Activated CD4-positive, alpha-beta T cell treated with anti-CD3 and anti-CD28 coated beads, Interleukin-2, amount 10 ng/mL, durations not matched to agents 7 days and 5 days (primary cell): ENCODE measurements at places on chromosomes 13 and 19.

DNA sequence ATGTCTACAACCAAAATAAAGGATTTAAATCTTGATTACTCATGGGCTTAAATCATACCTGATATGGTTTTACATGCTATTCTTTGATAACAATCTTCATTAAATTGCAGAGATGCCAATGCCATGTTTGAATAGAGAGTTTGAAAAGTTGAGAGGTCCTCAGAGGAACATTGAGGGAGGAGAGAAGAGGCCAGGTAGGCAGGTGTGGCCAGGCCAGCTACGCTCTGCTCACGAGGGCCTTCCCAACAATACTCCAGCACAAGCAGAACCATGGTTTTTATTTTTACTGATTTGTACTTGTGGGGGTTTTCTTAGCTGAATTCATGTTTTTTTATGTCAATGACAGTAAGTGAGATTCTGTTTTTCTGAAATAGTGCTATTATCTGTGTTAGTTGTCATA is 158.1 kb upstream of the RFC3 start:
- no peaks in the 10 kb centered on the region for H3K36me3 ChIP-seq
- no peak overlapping the region for H3K4me3 ChIP-seq
- H3K27me3 ChIP-seq, result peaks cover 2% of the 10 kb centered on the region
- H3K4me1 ChIP-seq, result no peaks in the 10 kb centered on the region
- DNase-seq, result no peak
- no peak overlapping the region for H3K27ac ChIP-seq

DNA sequence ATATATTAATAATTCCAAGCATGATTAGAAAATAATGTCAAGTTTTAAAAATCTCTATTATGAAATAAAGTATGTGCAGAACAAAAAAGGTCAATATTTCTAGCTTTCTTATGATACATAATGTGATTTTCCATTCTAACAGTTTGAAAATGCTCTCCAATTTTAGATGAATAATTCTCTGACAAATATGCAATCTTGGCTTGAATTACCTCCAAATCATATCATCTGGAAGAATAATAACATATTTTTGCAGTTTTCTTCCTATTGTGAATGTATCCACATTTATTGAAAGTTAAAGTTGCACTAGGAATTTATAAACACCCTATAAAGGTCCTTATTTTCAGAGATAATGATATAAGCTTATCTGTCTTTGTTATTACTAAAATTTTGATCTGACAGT is 548.5 kb upstream of the SLC10A2 start:
- no peak overlapping the region for H3K4me3 ChIP-seq
- H3K27ac ChIP-seq, result no peak overlapping the region
- H3K4me1 ChIP-seq, result no peaks in the 10 kb centered on the region
- no peaks in the 10 kb centered on the region for H3K27me3 ChIP-seq
- H3K36me3 ChIP-seq, result no peaks in the 10 kb centered on the region

DNA sequence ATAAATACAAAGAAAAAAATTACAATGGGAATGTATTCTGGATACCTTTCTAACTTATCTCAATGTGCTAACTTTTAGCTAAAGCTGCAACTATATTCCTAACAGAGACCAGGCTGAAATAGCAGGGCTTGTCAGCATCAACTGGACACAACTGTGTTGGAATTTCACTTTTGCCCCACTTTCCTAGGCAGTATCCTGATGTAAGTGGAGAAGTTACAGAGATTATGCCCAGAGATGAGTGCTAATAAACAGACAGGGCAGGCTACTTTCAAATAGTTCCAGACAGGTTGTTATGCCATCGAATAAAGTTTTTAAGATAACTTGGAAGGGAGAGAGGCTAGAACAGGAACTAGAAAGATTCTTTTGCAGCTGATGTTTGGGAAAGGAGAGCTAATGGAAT is 201.9 kb downstream of the KCTD12 start:
- no peaks in the 10 kb centered on the region for H3K36me3 ChIP-seq
- no peaks in the 10 kb centered on the region for H3K27me3 ChIP-seq
- no peak overlapping the region for H3K27ac ChIP-seq
- no peak overlapping the region for H3K4me3 ChIP-seq
- no peak for DNase-seq

DNA sequence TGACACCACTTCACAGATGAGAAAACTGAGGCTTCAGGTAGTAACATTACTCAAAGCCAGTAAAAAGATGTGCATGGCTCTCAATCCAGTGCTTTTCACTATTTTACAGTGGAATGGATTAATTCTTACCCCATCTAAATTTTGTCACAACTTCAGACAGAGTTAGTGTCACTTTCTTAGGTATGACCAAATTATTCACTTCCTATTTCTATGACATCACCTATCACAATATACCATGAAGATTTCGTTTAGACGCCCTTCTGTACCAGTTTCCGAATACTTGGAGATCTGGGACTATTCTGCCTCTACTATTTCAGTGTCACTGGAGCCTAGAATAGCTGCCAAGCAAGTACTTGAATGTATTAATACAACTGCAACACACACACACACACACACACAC is 437.5 kb downstream of the KLF12 start:
- H3K4me3 ChIP-seq, result no peak overlapping the region
- no peaks in the 10 kb centered on the region for H3K27me3 ChIP-seq
- H3K27ac ChIP-seq, result no peak overlapping the region
- H3K4me1 ChIP-seq, result peaks cover 28% of the 10 kb centered on the region

- H3K36me3 ChIP-seq, result peaks cover 31% of the 10 kb centered on the region
- H3K27me3 ChIP-seq, result no peaks in the 10 kb centered on the region
- H3K4me1 ChIP-seq, result peaks cover 28% of the 10 kb centered on the region
- no peak overlapping the region for H3K27ac ChIP-seq
- H3K4me3 ChIP-seq, result no peak overlapping the region
Measured at GRCh38 chr19:56309511-56310185, 5.0 kb downstream of the ZSCAN5A start.

DNA sequence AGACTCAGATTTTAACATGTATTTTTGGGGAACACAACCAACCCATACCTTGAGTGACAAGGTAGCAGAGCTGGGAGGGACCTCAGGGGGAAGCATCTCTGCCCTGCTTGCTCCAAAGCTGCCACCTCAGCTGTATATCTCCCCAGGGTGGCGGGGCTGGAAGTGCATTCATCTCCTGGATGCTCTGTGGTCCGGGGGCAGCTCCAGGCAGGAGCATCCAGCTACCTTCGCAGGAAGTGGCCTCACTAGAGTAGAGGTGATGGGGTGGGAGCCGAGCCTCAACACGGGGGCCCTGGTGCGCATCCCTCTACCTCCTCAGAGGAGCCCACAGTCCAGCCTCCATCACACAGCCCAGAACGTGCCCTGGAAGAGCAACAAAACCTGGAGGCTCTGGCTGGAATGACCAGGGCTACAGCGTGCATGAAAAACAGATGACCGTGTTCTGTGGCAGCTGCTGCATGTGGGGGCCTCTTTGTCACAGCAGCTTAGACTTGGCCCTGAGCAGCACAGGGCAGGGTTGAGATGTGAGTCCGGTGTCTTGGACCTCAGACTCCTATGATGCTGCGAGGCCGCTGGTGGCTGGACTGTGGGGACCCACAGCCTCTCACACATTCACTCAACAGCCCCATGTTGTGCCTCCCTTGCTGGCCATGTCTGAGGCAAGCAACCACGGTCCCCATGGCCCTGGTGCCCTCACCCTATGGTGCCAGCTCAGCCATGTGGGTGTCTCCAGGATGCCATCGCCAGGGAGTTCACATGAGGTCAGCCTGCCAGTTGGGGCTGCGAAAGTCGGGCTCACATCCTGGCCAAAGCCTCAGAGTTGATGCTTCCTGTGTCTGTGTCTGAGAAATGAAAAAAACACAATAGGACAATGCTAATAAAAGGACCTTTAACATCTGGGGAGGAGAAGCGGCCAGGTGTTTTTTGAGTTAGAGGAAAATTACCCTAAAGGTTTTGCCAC is 17.1 kb upstream of the GAS6 start:
- H3K27ac ChIP-seq, result no peak overlapping the region
- peaks cover under 1% of the 10 kb centered on the region for H3K27me3 ChIP-seq
- no peaks in the 10 kb centered on the region for H3K36me3 ChIP-seq
- H3K4me1 ChIP-seq, result peaks cover 23% of the 10 kb centered on the region

GRCh38 chr13:87919956-87920355 is 248.8 kb downstream of the SLITRK5 start:
- H3K4me3 ChIP-seq, result no peak overlapping the region
- no peaks in the 10 kb centered on the region for H3K27me3 ChIP-seq
- H3K36me3 ChIP-seq, result no peaks in the 10 kb centered on the region
- H3K4me1 ChIP-seq, result no peaks in the 10 kb centered on the region
- no peak overlapping the region for H3K27ac ChIP-seq

DNA sequence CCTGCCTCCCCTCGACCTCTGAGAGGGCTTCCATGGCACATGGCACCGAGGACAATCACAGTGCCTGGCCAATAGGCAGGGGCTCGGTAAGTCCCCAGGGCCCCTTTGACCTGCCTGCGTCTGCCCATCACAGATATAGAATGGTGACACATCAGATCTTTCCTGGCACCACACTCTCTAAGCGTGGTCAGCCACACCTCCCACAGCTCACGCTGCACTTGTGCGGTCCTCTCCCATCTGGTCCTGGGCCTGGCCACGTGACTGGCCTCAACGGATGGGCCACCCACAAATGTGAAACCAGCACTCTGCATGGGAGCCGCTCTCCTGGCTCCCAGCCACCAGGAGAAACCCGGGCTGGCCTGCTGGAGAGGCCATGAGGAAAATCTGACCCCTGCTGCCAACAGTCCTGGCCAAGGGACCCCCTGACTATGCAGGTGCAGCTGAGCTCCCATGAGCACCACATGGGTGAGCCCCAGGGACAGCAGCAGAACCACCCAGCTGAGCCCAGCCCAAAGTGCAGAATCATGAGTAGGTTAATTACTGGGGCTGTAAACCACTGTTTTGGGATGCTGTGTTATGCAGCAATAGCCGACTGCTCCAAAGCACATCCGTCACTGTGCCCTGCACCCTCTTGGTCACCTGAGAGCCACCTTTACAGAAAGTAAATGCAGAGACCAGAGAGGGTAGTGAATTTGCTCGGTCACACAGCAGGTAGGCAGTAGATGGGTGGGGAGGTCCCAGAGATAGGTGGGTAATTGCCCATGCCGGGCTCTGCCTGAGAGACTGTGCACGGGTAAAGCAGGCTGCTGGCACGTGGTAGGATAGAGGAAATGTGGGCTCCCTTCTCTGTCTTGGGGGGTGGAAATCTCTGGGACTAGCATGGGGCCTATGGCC is 9.7 kb upstream of the MEF2B start:
- no peaks in the 10 kb centered on the region for H3K27me3 ChIP-seq
- H3K27ac ChIP-seq, result no peak overlapping the region
- no peaks in the 10 kb centered on the region for H3K4me1 ChIP-seq
- no peak for DNase-seq
- peaks cover 12% of the 10 kb centered on the region for H3K36me3 ChIP-seq
- H3K4me3 ChIP-seq, result no peak overlapping the region

- no peak for DNase-seq
- no peak overlapping the region for H3K4me3 ChIP-seq
- no peak overlapping the region for H3K27ac ChIP-seq
Measured at GRCh38 chr19:15188851-15189250, 11.9 kb downstream of the NOTCH3 start.

GRCh38 chr13:50577806-50578205 is 265.7 kb downstream of the DLEU7 start:
- H3K4me1 ChIP-seq, result no peaks in the 10 kb centered on the region
- no peak for DNase-seq
- no peak overlapping the region for H3K4me3 ChIP-seq
- H3K36me3 ChIP-seq, result no peaks in the 10 kb centered on the region

GRCh38 chr13:113652404-113653263 is 5.4 kb downstream of the ATP4B start:
- no peak overlapping the region for H3K27ac ChIP-seq
- H3K27me3 ChIP-seq, result no peaks in the 10 kb centered on the region
- H3K4me3 ChIP-seq, result no peak overlapping the region
- peaks cover 2% of the 10 kb centered on the region for H3K4me1 ChIP-seq
- H3K36me3 ChIP-seq, result no peaks in the 10 kb centered on the region

GRCh38 chr13:100694722-100695508 is 20.3 kb upstream of the TMTC4 start:
- no peak overlapping the region for H3K4me3 ChIP-seq
- no peak for DNase-seq
- H3K27me3 ChIP-seq, result peaks cover 16% of the 10 kb centered on the region
- no peaks in the 10 kb centered on the region for H3K4me1 ChIP-seq
- H3K27ac ChIP-seq, result no peak overlapping the region

GRCh38 chr13:49693877-49694276 is 2.6 kb upstream of the EBPL start:
- no peaks in the 10 kb centered on the region for H3K27me3 ChIP-seq
- H3K4me3 ChIP-seq, result no peak overlapping the region
- no peak overlapping the region for H3K27ac ChIP-seq
- DNase-seq, result no peak
- H3K36me3 ChIP-seq, result peaks cover 12% of the 10 kb centered on the region
- H3K4me1 ChIP-seq, result peaks cover 19% of the 10 kb centered on the region

DNA sequence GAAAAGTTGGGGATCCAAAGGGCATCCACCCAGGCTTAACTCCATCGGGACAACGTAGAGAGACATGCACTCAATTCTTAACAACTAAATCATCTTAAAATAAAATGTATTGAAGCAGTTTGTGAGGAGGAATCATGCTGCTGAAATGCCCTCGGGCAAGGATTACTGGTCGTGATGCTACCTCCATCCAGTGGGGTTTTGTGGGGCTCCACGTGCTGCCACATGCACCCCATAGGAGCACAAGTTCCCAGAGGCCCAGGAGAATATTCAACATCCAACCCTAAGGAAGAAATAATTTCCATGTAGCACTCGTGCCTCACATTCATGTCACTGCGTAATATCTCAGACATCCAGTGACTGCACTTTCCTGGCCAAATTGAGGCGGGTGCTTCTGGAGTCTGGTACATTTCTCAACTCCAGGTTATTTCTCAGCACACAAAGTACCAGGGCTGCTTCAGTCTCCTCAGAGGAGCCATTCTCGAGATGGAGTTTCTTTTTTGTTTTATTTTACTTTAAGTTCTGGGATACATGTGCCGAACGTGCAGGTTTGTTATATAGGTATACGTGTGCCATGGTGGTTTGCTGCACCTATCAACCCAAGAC is 429.8 kb downstream of the FOXO1 start:
- H3K27ac ChIP-seq, result no peak overlapping the region
- no peaks in the 10 kb centered on the region for H3K4me1 ChIP-seq
- DNase-seq, result no peak

DNA sequence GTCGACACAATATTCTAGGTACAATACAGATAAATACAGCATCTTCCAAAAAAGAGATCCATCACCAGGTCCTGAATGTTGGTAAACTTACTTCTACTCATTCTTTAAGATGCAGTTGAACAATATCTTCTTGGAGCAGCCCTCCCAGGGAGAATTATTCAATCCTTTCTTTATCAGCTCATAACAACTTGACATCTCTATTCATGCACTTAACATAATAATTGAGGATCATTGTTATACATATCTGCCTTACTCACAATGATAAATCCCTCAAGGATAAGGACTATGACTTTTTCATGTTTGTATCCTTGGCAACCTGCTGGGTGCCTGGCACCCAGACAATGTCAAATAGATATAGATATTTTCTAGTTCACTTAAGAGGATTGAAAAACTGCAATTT is 219.5 kb downstream of the POU4F1 start:
- H3K36me3 ChIP-seq, result no peaks in the 10 kb centered on the region
- no peak overlapping the region for H3K27ac ChIP-seq
- H3K4me1 ChIP-seq, result no peaks in the 10 kb centered on the region
- H3K4me3 ChIP-seq, result no peak overlapping the region
- no peak for DNase-seq

- H3K4me3 ChIP-seq, result peak overlapping the region; percentile 65
- peaks cover 2% of the 10 kb centered on the region for H3K36me3 ChIP-seq
- H3K27ac ChIP-seq, result peak overlapping the region; percentile 78
- DNase-seq, result no peak
- peaks cover 30% of the 10 kb centered on the region for H3K4me1 ChIP-seq
Measured at GRCh38 chr13:78602561-78603239, 652 bp downstream of the POU4F1 start.
